Stimulated activated CD4-positive, alpha-beta T cell treated with anti-CD3 and anti-CD28 coated beads, TNF-alpha, amount 100 ng/mL, for 4 hours (primary cell): ENCODE measurements at places on chromosomes 1 and 21.

DNA sequence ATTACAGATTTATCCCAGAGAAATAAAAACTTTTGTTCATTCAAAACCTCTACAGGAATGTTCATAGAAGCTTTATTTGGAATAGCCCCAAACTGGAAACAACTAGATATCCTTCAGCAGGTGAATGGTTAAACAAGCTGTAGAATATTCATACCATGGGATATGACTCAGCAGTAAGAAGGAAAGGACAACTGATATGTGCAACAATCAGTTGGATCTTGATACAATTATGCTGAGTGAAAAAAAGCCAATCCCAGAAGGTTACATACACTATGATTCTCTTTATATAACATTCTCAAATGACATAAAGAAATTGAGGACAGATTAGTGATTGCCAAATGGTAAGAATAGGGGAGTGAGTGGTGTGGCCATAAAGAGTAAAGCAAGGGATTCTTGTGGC lies 376.7 kb downstream of the S1PR1 start:
- no peak for DNase-seq

- no peak for DNase-seq
Observed at GRCh38 chr1:204154568-204155255, 2.9 kb upstream of the ETNK2 start.

DNA sequence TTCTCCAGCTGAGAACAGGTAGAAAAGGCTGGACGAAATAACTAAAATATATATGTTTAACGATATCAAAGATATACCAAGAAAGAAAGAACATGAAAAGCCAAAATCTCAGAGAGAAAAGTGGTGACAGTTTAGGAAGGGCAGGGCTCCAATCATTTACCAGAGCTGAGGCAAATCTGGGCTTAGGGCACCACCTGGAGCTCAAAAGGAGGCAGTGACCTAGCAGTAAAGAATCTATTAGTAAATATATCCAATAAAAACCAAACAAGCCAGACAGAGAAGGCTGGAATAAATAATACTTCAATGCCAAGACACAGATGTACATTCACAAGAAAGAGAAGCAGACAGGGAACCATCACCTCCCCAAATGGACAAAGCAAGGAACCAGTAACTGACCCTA lies 43.5 kb downstream of the CHIA start:
- DNase-seq = peak; percentile 32

GRCh38 chr1:205588636-205589035 lies 43.2 kb downstream of the ELK4 start:
- DNase-seq = no peak

- DNase-seq = no peak
Observed at GRCh38 chr1:181789395-181789794, 272.1 kb downstream of the ZNF648 start.

GRCh38 chr1:70717211-70717610 lies 306.1 kb downstream of the CTH start:
- DNase-seq = no peak
